ENCODE measurements at places on chromosomes 1 and 21.

DNA sequence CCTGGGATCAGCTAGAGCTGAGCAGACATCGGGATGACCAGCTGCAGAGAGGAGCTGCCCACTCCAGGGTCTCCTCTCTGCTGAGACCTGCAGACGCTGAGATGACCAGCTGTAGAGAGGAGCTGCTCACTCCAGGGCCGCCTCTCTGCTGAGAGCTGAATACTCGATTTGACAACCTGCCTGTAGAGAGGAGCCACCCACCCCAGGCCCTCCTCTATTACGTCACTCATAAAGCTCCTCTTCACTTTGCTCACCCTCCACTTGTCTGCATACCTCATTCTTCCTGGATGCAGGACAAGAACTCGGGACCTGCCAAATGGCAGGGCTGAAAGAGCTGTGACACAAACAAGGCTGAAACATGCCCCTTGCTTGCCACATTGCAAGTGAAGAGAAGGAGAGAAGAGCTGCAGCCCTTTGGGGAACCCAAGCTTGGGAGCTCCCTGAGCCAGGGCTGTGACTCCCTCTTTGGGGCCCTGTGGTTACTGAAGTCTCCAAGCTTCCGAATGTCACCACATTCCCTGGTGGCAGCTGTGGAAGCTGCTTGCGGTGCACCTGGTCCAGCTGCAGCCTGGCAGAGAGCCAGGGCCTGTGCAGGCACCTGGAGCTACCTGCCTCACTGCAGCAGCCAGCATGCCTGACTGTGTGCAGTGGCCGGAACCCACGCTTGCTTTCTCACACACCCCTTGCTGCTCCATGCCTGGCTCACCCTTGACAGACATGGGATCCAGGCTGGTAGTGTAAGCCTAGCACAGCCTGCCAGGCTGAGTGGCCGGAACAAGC lies 59.6 kb downstream of the CC2D1B start:
- DNase-seq, result no peak

DNA sequence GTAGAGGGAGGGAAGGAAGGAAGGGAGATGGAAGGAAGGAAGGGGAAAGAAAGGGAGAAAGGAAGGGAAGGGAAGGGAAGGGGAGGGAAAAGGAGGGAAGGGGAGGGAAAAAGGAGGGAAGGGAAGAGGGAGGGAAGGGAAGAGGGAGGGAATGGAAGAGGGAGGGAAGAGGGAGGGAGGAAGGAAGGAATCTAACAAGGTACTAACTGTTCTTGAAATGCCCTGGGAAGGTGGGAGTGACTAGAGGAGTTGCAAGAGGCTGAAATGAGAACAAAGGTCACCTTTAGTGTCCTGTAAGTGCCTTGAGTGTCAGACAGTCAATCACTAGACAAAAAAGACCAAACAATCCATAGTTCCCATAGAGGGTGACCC lies 2.3 kb upstream of the ATP2B4 start:
- no peak for DNase-seq

- DNase-seq, result peak; percentile 9
Observed at GRCh38 chr1:215992620-215993019, 425.5 kb downstream of the KCTD3 start.

DNA sequence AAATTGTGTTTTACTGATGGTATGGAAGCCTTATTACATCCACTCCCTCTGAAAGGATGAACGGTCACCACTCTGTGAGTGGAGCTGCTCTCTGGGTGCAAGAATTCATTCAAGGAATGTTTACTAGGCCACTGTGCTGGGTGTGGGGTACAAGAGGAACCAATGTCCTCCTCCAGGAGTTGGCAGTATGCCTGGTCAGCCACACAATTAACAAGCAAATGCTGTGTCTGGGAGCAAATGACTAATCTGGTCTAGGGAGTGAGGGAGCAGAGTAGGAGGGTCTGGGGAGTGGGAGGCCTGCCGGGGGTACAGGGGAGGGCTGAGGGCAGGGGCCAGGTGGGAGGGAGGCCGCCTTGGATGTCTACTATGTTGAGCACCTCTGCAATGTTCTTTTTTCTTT lies 27.2 kb upstream of the TDRD10 start:
- DNase-seq, result no peak

GRCh38 chr1:36511804-36512798 lies 29.4 kb upstream of the CSF3R start:
- no peak for DNase-seq

GRCh38 chr1:102241431-102242338 lies 245.0 kb upstream of the OLFM3 start:
- DNase-seq, result no peak

- DNase-seq, result no peak
Observed at GRCh38 chr1:64072089-64072793, 131.2 kb upstream of the UBE2U start.

- no peak for DNase-seq
Observed at GRCh38 chr21:33241846-33242245, 12.1 kb downstream of the IFNAR2 start.

GRCh38 chr1:243260221-243260880 lies 4.5 kb downstream of the SDCCAG8 start:
- no peak for DNase-seq

DNA sequence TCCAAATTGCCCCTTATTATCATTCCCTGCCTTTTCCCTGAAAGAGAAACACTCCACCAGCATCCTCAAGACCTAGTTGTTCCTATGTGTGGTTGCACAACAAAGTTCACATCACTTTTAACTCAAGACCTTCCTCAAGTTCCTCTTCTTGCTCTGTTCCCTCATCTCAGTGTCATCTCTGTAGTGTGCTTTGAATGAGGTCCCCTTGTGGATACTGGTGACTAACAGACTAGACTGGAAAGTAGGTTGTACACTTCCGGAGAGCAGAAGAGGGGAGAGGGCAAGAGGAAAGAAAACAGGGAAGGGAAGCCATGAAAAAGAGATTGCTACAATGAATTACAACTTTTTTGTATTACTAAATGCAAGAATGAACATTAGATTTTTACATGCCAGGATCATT lies 853.8 kb downstream of the USP25 start:
- DNase-seq, result no peak

GRCh38 chr21:39555911-39556590 lies 56.7 kb upstream of the B3GALT5 start:
- no peak for DNase-seq

DNA sequence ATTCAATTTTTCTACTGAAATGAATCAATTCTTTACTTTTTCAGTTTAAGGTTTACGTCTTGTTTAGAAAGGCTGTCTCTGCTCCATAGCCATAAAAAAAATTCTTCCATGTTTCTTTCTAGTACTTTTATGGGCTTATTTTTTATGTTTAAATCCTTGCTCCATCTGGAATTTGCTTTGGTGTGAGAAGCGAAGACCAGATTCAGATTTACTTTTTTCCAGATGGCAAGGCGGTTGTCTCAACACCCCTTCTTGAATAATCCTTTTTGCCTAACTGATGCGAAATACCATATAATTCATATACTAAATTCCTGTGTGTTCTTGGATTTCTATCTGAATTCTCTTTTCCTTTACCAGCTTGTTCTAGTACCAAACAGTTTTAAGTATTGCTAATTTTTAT lies 101.5 kb downstream of the C1orf94 start:
- no peak for DNase-seq

GRCh38 chr21:45356653-45357435 lies 48.1 kb upstream of the COL18A1 start:
- no peak for DNase-seq

GRCh38 chr21:27213303-27213702 lies 246.4 kb upstream of the ADAMTS5 start:
- DNase-seq, result no peak

GRCh38 chr1:109266965-109267364 lies 16.0 kb downstream of the PSRC1 start:
- no peak for DNase-seq

GRCh38 chr1:157021688-157022087 lies 23.9 kb downstream of the ARHGEF11 start:
- DNase-seq, result no peak

- DNase-seq, result no peak
Observed at GRCh38 chr1:88219521-88219920, 464.6 kb upstream of the PKN2 start.

DNA sequence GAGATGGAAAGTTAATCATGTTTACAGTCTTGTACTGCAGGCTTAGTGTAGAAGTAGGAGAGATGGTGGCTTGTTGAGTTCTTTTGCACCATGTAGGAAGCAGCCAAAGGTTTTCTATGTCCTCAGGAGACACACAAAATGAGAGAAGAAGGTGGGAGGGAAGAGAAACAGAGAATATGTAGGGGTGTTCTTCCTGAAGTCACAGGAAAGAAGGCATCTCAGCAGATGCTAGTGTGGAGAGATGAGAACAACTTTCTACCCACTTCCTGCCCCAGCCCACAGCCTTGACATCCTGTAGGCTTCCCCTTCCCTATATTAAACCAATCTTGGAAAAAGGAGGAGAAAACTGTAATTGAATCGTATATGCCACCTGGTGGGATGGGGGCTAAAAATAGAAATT lies 217.0 kb downstream of the S1PR1 start:
- no peak for DNase-seq

- no peak for DNase-seq
Observed at GRCh38 chr1:218634212-218634611, 289.1 kb downstream of the TGFB2 start.

- no peak for DNase-seq
Observed at GRCh38 chr1:29835406-29835805, 599.1 kb downstream of the PTPRU start.

DNA sequence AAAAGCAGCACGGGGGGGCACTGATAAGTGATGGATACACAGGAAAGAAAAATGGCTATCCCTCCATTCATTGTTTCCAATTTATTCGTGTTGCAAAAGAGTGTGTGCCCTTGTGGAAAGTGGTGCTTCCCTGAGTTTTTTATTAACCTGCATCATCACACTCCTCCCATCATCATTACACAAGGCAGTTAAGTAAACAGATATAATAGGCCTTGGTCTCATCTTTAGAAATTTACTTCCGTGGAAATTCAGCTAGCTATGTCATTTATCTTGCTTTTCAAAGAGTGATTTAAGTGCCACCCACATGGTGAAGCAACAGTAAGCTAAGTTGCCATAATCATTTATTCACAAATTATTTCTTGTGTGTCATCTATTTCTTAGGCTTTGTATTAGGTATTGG lies 473.3 kb downstream of the NEGR1 start:
- DNase-seq, result no peak

GRCh38 chr1:113675302-113675701 lies 84.0 kb downstream of the PHTF1 start:
- peak; percentile 30 for DNase-seq

DNA sequence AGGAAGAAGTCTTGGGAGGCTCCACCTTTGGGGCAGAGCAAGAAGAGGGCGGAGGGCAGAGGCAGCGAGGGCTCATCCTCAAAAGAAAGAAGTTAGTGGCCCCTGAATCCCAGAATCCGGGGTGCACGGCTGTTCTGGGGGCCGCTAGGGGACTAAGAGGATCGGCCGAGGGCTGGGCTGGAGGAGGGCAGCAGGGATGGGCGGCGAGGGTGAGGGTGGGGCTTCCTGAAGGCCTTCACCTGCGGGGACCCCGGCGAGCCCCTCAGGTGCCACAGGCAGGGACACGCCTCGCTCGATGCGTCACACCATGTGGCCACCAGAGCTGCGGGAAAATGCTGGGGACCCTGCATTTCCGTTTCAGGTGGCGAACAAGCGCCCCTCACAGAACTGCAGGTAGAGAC lies 23.9 kb downstream of the COL6A1 start:
- no peak for DNase-seq

DNA sequence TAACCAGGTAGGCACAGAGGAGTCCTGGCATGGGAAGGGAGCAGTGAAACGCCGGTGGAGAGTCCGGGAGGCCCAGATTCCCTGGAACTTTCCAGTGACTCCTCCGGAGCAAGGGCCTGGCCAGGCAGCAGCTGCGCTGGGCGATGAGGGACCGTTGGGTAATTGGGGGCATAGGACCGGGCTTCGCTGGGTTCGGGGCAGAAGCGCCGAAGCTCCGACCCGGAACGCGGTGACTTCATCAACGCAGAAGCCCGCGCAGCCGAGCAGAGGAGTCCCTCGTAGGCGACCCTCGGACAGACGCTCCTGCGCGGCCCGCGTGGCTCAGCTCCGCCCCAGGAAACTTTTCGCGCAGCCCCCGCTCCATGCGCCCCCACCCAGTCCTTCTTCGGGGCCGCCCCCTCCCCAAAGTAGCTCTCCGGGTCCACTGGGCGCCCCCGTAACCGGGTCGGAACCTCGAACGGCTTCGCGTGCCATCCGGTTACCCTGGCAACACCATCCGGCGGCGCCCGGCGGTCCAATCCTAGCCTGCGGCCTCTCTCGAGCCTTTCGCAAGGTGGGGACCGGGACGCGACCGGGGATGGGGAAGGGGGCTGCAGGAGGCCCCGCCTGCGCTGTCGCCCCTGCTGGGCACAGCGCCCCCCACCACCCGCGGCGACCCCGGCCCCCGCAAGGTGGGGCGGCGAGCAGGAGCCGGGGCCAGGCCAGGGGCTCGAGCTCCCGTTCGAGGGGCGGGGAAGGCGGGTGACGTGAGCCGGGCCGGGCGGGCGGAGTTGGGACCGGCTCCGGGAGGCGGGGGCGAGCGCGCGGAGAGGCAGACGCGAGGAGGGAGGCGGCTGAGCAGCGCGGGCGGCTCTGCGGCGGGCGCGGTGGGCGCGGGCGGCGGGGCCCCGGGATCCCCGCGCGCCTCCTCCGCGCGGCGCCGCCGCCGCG lies at the start of gene AJAP1:
AJAP1 (plus strand) TSS at position 814 of the 930 bp plus-strand sequence. CDS start 817 bp downstream, outside the sequence.
- no peak for DNase-seq

DNA sequence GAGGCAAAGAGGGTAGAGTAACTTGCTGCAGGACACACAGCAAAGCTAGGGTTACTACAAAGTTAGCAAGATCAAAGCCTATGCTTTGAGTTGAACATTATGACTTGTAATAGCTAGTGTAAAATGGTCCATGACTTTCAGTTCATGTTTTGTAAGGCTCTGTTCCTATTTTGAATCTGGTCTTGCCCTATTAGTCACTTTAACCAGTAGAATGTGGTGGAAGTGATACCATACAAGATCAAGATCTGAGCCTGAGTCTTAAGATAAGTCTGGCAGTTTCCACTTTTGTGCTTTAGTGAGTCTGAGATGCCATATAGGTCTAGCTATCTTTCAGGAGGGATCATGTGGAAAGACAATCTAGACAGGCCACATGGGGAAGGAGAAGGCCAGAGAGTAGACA lies 282.1 kb upstream of the BRINP3 start:
- no peak for DNase-seq

GRCh38 chr1:61109910-61110309 lies 27.5 kb downstream of the NFIA start:
- DNase-seq, result no peak

- DNase-seq, result no peak
Observed at GRCh38 chr1:172340520-172340919, 80.0 kb upstream of the C1orf105 start.

DNA sequence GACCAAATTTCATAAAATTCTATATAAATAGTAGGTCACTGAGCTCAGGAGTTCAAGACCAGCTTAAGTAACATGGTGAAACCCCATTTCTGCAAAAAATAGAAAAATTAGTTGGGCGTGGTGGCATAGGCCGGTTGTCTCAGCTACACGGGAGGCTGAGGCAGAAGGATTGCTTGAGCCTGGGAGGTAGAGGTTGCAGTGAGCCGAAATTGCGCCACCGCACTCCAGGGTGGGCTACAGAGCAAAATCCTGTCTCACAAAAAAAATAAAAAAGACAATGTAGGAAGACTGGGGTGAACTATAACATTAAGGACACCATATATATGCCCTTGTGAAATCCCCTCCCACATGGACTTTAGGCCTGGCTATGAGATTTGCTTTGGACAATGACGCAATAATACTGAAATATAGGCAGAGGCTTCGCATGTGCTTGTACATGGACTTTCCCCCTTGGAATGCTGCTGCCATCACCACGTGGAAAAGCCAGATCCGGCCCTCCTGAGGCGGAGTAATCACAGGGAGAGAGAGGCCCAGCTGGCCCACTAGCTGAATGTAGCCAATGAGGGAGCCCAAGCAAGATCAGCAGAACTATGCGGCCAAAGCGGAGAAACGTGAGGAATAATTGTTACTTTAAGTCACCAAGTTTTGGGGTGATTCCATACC lies 13.1 kb upstream of the USP1 start:
- DNase-seq, result no peak

GRCh38 chr1:27413004-27413403 lies 20.6 kb downstream of the GPR3 start:
- no peak for DNase-seq

Data from HT-29 (cell line).